ENCODE measurements at places on chromosomes 5 and 9.
A peak's percentile ranks its signal among the peaks of the same experiment; 100 is the strongest.

DNA sequence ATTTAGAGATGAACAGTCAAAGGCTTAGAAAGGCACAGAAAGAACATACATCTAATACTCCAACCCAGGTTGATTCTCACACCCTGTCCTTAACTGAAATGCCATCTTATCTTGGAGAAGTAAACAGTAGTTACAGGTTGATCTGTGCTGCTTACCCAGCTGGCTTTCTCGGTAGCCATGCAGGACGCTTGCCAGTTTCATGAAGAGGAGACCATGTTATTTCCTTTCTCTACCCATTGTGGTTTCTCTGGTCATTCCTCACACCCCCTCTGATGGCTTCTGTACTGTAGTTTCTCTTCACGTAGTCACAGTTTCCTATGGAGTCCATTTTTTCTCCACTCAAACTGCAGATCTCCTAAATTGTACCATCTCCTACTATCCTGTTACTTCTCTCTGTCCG lies 206.0 kb downstream of the SGCD start:
- DNase-seq = no peak

GRCh38 chr9:129241725-129242124 lies 63.7 kb upstream of the IER5L start:
- DNase-seq = no peak

- DNase-seq = no peak
Observed at GRCh38 chr9:1267141-1267570, 217.0 kb downstream of the DMRT2 start.

- no peak for DNase-seq
Observed at GRCh38 chr9:22049411-22049810, 40.3 kb upstream of the CDKN2B start.

DNA sequence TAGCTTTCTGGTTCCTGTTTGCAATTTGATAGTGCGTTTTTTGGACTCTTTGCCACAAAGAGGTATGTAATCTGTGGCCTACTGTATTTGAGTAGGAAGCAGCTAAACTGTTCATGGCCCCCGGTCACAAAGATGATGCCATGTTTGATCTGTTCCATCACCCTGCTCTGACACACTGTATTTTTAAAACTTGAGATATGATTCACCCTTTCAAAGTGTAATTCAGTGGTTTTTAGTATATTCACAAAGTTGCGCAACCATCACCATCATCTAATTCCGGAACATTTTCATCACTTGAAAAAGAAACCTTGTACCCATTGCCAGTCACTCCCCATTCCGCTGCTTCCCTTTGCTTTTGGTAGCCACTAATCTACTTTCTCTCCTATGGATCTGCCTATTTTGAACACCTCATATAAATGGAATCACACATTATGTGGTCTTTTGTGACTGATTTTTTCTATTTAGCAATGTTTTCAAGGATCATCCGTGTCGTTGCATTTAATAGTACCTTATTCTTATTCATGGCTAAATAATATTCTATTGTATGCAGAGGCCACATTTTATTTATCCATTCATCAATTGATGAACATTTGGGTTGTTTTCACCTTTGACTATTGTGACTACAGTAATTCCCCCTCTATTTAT lies 141.6 kb downstream of the NR3C1 start:
- DNase-seq = no peak

- DNase-seq = no peak
Observed at GRCh38 chr5:5953584-5954274, 424.6 kb downstream of the MED10 start.

DNA sequence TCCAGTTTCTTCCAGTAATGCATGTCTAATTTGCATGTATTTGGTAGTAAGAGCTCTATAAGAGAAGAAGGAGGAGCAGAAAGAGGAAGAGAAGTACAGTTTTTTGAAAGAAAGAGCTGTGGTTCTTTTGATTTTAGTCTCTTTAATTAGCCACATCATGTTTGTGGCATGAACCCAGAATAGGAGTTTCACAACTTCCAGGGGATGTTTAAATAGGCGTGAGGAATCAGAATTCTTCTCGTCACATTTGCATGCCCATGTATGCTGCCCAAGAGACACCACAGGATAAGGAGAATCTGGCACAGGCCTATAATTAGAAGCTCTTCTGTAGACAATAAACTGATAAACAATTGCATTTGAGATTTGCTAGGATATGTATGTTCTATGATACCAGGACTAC lies 78.7 kb downstream of the GAS1 start:
- DNase-seq = no peak

DNA sequence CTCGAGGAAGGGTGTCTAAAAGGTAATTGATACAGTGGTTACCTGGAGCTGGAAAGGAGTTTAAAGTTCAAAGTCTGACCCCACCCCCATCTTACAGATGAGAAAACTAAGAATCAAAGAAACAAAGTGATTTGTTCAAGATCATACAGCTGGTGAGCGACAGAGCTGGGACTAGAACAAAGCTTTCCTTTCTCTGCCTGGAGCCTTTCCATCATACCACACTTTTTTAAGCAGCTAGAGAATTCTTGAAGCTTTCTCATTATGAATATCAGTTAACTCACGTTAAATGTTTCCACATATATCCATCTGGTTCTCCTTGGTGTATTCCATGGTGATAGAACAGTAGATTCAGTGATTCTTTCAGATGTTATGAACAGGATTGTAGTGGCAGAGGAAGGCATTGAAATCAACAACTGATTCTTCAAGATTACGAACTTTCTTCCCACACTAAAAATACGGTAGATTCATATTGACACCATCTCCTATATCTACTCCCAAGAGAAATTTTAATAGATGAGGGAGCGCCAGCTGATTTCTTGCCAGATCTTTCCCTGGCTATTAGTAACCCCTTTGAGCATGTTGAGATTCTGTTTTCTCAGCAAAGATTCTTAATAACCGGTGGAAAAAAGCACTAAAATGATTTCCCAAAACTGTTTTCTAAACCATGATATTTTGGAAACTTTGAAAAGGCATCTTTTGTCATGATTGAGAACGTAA lies 233.7 kb downstream of the ADAMTSL1 start:
- DNase-seq = no peak

GRCh38 chr9:89536600-89536999 lies 38.7 kb upstream of the SEMA4D start:
- no peak for DNase-seq

DNA sequence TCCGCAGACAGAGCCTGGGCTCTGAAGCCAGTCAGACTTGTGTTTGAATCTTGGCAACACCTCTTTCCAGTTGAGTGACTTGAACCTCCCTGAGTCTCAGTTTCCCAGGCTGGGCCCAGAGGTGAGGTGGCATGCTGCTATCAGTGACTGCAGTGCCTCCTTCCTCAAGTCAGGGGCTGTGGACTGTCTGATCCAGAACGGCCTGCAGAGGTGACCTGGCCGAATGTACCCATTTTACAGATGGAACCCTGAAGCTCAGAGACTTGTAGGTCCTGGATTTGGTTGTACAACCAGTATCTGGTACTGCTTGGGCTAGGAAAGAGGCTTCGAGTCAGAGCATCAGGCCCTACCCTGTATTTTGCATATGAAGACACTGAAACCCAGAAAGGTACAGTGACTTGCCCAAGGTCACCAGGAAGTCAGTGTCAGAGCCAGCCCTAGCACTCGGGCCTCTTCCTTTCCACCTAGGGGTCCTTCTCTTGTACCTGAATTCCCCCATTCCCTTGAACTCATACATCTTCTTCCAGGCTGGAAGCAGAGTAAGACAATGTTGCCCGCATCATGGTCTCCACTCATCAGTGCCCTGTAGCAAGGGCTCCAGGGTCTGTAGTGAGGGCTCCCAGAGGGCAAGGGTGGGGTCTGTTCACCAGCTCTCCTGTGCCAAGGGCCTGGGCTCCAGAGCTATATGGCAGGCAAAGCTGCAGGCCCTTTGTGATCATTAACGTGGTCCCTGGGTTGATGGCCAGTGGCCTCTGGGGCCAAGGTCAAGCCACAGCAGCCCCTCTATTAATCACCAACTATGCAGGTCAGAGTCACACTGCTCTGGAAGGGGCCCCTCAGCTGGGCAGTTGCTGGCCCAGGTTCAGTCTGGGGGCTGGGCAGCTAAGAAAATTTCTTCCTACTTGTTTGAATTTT lies 28.5 kb downstream of the GSN start:
- no peak for DNase-seq

GRCh38 chr9:81379655-81380054 lies 309.7 kb downstream of the TLE1 start:
- DNase-seq = no peak

GRCh38 chr5:97135868-97136267 lies 6.5 kb downstream of the LIX1 start:
- no peak for DNase-seq

- DNase-seq = no peak
Observed at GRCh38 chr5:621341-621761, 9.2 kb downstream of the CEP72 start.

GRCh38 chr5:180820788-180821321 lies 18.2 kb upstream of the MGAT1 start:
- no peak for DNase-seq

DNA sequence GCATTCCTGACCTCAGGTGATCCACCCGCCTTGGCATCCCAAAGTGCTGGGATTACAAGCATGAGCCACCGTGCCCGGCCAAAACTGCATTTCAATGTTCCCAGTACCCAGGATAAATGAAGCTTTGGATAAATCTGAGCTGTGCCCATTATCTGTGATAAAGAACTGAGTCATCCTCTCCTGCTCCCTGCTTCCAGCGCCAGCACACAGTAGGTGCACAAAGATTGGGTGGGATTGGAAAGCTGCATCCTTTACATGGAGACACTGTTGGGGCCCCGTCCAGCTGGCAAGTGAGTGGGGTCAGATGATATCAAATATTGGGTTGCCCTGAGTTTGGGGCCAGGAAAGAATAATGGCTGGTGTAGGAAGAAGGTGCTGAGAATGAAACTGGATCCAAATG lies 17.4 kb downstream of the SH2D3C start:
- no peak for DNase-seq

- DNase-seq = no peak
Observed at GRCh38 chr9:85453850-85454249, 287.9 kb downstream of the AGTPBP1 start.

DNA sequence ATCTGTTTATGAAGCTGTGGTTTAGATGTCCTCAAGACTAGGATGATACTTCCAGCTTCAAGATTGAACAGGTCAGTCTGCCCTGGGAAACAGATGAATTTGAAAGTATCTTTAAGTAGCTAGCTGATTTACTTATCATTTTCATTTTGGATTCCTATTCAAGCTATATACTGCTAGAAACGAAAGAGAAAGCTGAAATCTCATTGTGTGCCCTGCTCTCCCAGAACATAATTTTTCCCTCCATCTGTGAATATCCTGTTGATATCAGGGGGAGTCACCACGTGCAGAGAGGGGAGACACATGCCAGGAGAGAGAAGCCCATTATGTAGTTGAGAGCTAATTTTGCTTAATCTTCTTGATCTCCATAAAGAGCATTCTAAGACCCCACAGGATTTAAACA lies 439.1 kb downstream of the NR2F1-AS1 start:
- DNase-seq = no peak

DNA sequence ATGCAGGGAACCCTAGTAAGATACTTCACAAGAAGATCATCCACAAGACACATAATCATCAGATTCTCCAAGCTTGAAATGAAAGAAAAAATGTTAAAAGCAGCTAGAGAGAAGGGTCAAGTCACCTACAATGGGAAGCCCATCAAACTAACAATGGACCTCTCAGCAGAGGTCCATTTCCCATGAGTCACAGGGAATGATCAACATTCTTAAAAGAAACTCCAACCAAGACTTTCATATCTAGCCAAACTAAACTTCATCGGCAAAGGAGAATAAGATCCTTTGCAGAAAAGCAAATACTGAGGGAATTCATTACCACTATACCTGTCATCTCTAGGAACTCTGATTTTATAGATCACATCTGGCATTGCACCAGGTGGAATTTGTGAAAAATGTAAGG lies 52.9 kb upstream of the SPATA31E1 start:
- DNase-seq = no peak

GRCh38 chr5:15021266-15022046 lies 149.9 kb upstream of the ANKH start:
- DNase-seq = no peak

- DNase-seq = no peak
Observed at GRCh38 chr9:31078175-31078574, 1306.3 kb upstream of the ACO1 start.

GRCh38 chr5:151357097-151357496 lies 9.7 kb upstream of the SLC36A2 start:
- no peak for DNase-seq

GRCh38 chr9:85647571-85647970 lies 94.2 kb downstream of the AGTPBP1 start:
- no peak for DNase-seq

GRCh38 chr9:80605793-80606192 lies 1034.0 kb downstream of the TLE4 start:
- no peak for DNase-seq

DNA sequence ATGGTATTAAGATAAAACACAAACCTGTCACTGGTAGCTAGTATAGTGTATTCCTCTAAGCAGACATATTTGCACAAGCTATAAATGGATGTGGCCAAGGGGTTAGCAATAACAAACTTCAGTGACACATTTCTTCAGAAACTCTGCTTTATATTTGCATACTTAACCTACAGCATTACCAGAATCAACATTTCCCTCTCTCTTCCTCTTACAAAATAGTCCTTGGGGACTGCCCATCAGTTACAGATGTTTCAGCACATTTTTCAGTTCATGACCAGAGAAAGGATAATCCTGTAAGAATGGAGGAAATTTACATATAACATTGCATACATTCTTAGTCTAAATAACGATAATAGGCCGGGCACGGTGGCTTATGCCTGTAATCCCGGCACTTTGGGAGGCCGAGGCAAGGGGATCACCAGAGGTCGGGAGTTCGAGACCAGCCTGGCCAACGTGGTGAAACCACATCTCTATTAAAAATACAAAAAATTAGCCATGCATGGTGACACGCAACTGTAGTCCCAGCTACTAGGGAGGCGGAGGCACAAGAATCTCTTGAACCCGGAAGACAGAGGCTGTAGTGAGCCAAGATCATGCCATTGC lies 25.3 kb upstream of the SLC1A1 start:
- DNase-seq = no peak

DNA sequence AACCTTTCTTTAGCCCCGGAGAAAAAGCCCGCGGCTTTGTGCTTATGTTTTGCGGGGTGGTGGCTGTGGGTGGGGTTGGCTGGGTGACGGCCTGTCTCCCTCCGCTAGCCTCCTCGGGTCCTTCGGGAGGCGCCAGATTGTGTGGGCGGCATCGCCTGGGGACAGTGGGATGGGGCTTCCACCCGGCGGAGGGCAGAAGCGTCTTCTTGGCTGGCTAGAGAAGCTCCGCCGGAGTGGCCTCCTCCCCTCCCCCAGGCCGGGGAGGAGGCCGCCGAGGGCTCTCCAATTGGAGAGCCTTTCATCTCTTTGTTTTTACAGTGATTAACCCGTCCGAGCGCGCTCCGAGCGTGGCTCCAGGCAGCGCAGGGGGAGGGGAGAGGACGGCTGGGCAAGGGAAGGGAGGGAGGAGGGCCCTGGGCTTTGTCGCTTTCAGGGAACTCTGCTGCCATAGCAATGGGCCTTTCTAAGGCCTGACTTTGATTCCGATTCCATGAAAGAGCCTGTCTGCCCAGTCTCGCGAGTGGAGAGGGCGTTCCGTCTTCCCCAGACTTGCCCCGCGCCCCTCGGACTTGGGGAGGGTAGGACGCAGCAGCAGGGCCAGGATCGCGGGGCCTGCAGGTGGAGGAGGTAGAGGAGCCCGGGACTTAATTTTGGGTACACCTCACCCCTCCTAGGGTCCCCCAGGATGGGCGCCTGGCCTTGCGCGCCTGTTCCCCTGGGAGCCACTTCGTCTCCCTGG lies 36.7 kb upstream of the TIFAB start:
- DNase-seq = peak; percentile 92
